ENCODE measurements at places on chromosomes 13 and 19. TPM values are rescaled to one million over a fixed set of nuclear protein-coding genes. Genes with fewer than 3 reads are reported as not detected.
A peak's percentile ranks its signal among the peaks of the same experiment; 100 is the strongest.

DNA sequence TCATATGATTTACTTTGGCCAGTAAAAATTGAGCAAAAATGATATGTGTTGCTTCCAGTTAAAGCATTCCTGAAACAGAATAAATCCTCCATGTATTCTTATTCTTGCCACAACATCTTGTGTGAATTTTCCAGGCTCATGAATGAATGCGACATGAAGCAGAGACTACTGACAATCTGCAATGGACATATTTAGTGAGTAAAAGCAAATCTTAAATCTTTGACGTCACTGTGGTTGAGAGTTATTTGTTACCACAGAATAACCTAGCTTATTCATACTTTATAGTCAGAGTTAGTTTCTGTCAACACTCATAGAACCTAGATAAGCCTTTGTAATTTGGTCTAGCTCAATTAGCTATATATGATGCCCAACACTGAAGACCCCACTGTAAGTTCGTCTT is 1443.1 kb downstream of the PCDH9 start:
- no peak for DNase-seq
- no peak overlapping the region for H3K4me3 ChIP-seq
- H3K27me3 ChIP-seq = no peaks in the 10 kb centered on the region
- H3K36me3 ChIP-seq = no peaks in the 10 kb centered on the region

GRCh38 chr13:98289339-98289945 is 112.4 kb upstream of the RNF113B start:
- peaks cover 31% of the 10 kb centered on the region for H3K4me1 ChIP-seq
- no peak overlapping the region for H3K27ac ChIP-seq
- peaks cover 8% of the 10 kb centered on the region for H3K36me3 ChIP-seq
- H3K27me3 ChIP-seq = no peaks in the 10 kb centered on the region
- H3K4me3 ChIP-seq = no peak overlapping the region

- no peaks in the 10 kb centered on the region for H3K4me1 ChIP-seq
- H3K27ac ChIP-seq = no peak overlapping the region
- no peaks in the 10 kb centered on the region for H3K27me3 ChIP-seq
- no peak overlapping the region for H3K4me3 ChIP-seq
These were observed 64.4 kb downstream of the B3GLCT start for GRCh38 chr13:31264151-31264550.

- no peak for DNase-seq
- H3K4me3 ChIP-seq = no peak overlapping the region
- H3K27me3 ChIP-seq = no peaks in the 10 kb centered on the region
- no peak overlapping the region for H3K27ac ChIP-seq
- no peaks in the 10 kb centered on the region for H3K36me3 ChIP-seq
These were observed 522.1 kb downstream of the SUCLA2 start for GRCh38 chr13:47478985-47479384.

DNA sequence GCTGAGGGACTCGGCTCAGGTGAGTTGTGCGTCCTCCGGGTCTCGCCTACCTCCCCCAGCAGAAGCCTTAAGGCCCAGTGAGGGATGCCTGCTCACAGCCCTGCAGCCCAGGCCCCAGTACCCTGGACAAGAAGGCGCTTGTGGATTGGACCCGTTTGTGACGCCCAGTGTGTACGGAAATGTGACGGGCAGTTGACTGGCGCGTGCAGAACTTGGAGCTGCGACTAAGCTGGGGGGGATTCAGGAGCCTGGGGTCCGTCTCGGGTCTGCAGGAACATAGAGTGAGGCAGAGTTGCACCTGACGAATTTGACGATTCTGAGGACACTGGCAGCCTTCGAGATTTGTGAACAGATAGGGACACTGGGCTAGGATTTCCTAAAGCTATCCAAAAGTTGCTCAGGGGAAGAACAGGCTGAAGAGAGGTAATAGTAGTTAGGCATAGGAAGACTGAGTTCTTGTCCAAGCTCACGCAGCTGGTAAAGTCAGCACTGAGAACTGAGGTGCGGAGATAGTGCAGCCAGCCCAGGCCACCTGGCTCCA is 519 bp downstream of the ZNF551 start:
- no peak for DNase-seq
- peaks cover 21% of the 10 kb centered on the region for H3K4me1 ChIP-seq
- H3K27me3 ChIP-seq = peaks cover 10% of the 10 kb centered on the region
- peaks cover 59% of the 10 kb centered on the region for H3K36me3 ChIP-seq

The LILRA2 gene
- not detected for total RNA-seq

DNA sequence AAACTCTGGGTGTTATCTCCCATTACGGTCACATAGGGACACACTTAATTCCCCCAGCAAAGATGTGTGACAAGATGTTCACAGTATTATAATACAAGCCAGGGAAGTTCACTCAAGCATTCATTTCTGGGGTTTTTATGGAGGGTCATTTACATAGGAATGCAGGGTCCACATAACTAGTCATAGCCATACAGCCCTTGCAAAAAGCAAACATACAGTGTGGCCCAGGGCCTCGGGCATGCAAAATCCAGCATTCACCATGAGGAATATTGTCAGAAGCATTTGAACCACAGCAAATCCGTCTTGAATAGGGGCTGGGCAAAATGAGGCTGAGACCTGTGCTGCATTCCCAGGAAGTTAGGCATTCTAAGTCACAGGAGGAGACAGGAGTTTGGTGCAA is 13.0 kb upstream of the ZNF460 start:
- H3K4me3 ChIP-seq = no peak overlapping the region
- no peaks in the 10 kb centered on the region for H3K27me3 ChIP-seq
- no peak for DNase-seq
- no peak overlapping the region for H3K27ac ChIP-seq
- H3K4me1 ChIP-seq = no peaks in the 10 kb centered on the region
- H3K36me3 ChIP-seq = peaks cover 12% of the 10 kb centered on the region

The RASIP1 gene
- total RNA-seq = 1.9 TPM

The GAPDHS gene
- total RNA-seq = not detected

DNA sequence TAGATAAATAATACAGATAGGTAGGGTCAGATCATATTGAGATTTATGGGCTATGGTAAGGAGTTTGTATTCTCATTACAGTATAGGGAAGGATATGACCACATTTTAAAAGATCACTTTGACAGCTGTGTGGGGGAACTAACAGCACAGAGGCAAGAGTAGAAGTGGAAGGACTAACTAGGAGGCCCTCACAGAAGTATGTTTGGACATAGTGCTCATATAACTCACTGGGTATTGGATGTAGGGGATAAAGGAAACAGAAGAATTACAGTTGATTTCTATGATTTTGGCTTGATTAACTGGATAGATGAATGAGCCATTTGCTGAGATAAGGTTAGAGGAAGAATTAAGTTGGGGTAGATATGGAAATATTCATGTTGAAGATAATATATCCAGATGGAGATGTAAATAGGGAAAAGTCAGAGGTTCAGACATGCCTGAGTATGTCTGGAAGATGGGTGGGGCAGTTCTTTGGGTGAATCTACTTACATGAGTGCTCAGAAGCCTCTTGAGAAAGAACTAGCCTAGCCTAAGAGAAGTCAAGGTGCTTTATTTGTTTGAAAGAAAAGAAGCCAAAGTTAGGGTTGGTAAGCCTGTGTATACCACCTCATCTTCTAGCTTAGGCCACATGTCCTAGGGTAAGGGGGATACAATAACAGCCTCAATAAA is 133.4 kb downstream of the NDFIP2 start:
- DNase-seq = no peak

- no peak overlapping the region for H3K4me3 ChIP-seq
- H3K27me3 ChIP-seq = no peaks in the 10 kb centered on the region
- peaks cover 22% of the 10 kb centered on the region for H3K4me1 ChIP-seq
- DNase-seq = no peak
These were observed 3.2 kb downstream of the EPN1 start for GRCh38 chr19:55678121-55678671.

DNA sequence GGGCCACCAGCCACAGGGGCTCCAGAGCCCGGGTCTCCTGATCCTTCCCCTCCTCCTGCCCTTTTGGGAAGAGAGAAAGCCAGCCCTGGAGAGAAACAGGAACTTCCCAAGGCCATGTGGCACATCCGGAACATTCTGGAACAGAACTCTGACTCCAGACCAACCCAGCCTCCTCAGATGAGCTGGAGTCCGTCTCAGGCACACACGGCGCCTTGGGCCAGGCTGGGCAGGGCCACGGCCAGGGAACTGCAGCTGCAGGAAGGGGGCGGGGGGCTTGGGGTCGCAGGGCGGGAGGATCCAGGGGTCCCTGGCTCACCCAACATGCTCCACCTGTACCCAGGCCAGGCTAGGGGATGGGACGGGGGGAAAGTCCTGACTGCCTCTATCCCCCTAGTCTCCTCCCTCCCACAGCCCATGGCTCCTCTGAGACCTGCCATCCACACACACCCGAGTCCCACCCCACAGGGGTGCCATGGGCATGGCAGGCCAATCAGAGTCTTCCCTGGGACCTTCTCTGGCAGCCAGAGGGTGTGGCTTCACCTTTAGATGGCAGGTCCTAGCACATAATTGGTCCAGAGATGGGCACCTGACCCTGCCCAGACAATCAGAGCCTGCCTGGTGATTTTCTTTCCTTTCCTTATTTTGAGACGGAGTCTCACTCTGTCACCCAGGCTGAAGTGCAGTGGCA is 22.9 kb downstream of the SBNO2 start:
- H3K36me3 ChIP-seq = no peaks in the 10 kb centered on the region
- H3K4me1 ChIP-seq = no peaks in the 10 kb centered on the region
- no peak overlapping the region for H3K4me3 ChIP-seq
- no peaks in the 10 kb centered on the region for H3K27me3 ChIP-seq
- DNase-seq = no peak

GRCh38 chr13:28505543-28506135 is 10.7 kb upstream of the FLT1 start:
- no peaks in the 10 kb centered on the region for H3K4me1 ChIP-seq
- H3K27ac ChIP-seq = no peak overlapping the region
- no peaks in the 10 kb centered on the region for H3K36me3 ChIP-seq
- peaks cover 29% of the 10 kb centered on the region for H3K27me3 ChIP-seq

DNA sequence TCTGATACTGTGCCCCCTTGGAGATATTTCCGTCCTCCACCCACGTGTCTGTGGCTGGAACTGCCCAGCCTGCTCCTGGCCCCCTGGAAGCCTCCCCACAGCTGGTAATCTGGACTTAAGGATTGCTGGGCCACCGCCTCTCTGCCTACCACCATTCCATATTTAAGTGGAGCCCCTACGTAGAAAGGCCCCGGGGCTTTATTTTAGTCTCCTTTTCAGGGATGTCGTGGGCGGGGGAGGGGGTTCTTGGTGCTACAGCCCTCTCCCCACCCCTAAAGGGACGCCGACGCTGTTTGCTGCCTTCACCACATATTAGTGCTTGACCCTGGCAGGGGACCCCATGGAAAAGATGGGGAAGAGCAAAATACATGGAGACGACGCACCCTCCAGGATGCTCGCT is 2.7 kb upstream of the NOP53 start:
- H3K27ac ChIP-seq = no peak overlapping the region
- H3K4me3 ChIP-seq = peak overlapping the region; percentile 31
- H3K27me3 ChIP-seq = peaks cover 10% of the 10 kb centered on the region
- DNase-seq = no peak
- peaks cover 9% of the 10 kb centered on the region for H3K4me1 ChIP-seq

DNA sequence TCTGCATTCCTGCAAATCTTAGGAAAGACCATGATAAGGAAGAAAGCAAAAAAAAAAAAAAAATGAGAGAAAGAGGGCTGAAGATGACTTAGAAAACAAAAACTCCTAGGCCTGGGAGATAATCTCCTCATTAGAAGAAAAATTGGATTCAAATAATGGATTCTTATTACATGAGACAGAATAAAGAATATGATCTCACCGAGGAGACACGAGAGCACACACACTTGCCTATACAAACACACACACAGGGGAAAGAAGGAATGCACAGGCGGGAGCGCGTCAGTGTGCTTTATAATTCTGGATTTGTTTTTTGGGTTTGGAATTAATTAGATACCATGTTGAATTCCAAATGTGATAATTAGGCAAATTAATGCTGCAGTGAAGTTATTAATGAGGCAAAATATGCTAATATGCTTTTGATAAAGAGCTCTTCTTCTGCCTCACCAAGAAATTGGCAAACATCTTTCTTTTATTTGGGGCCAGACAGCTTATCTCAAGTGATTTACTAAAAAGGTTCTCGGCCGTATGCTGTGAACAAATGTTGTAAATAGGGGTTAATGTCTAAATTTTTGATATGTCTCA is 36.1 kb upstream of the PCDH8 start:
- H3K27me3 ChIP-seq = peaks cover 16% of the 10 kb centered on the region
- DNase-seq = no peak
- H3K27ac ChIP-seq = no peak overlapping the region
- H3K4me3 ChIP-seq = no peak overlapping the region
- H3K4me1 ChIP-seq = peaks cover 22% of the 10 kb centered on the region
- no peaks in the 10 kb centered on the region for H3K36me3 ChIP-seq

GRCh38 chr13:48236528-48237353 is 3.7 kb downstream of the ITM2B start:
- H3K4me3 ChIP-seq = peak overlapping the region; percentile 98
- no peaks in the 10 kb centered on the region for H3K27me3 ChIP-seq
- no peak for DNase-seq
- peaks cover 38% of the 10 kb centered on the region for H3K4me1 ChIP-seq
- peak overlapping the region; percentile 88 for H3K27ac ChIP-seq

DNA sequence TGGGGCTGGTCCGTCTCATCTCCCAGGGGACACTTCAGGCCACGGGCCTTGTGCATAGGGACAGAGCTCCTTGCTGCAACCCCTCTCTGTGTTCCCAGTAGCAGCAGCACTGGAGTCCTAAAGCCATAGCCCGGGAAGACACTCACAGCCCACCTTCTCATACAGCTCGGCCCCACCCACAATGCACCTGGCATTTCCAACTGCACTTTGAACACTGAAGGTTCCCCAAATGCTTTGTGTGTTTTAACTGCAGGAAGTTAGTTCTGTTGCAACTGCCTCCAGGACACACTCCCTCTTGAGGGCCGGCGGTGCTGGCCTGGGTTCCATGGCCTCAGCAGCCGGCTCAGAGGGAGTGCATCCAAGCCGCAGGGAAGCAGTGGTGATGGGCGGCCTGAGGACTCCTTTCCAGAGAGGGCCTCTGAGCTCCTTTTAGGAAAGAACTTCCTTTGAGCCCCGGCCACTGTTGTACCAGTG is 22.7 kb upstream of the TMEM255B start:
- H3K36me3 ChIP-seq = no peaks in the 10 kb centered on the region
- no peaks in the 10 kb centered on the region for H3K27me3 ChIP-seq
- no peak overlapping the region for H3K27ac ChIP-seq
- no peak for DNase-seq
- no peak overlapping the region for H3K4me3 ChIP-seq

GRCh38 chr19:11246941-11247340 is 7.5 kb downstream of the ANGPTL8 start:
- H3K4me1 ChIP-seq = peaks cover 11% of the 10 kb centered on the region
- H3K4me3 ChIP-seq = no peak overlapping the region
- no peak overlapping the region for H3K27ac ChIP-seq
- peaks cover 8% of the 10 kb centered on the region for H3K36me3 ChIP-seq

The ZNF66 gene
- 12.1 TPM for total RNA-seq

All from type B pancreatic cell (in vitro differentiated cells).